ENCODE measurements at places on chromosomes 5 and 9. TPM values are rescaled to one million over a fixed set of nuclear protein-coding genes. Genes with fewer than 3 reads are reported as not detected.

SYK gene
- polyA plus RNA-seq: 0.72 TPM

CARD9 gene
- polyA plus RNA-seq: 0.82 TPM

TLX3 gene
- not detected for polyA plus RNA-seq

CCDC171 gene
- polyA plus RNA-seq: 0.29 TPM

RNF180 gene
- not detected for polyA plus RNA-seq

FUT7 gene
- 79.0 TPM for polyA plus RNA-seq

CCDC180 gene
- polyA plus RNA-seq: 0.64 TPM

OBP2B gene
- polyA plus RNA-seq: not detected

TUSC1 gene
- polyA plus RNA-seq: not detected

MTREX gene
- polyA plus RNA-seq: 23.2 TPM

CD180 gene
- polyA plus RNA-seq: 0.37 TPM

RGS7BP gene
- not detected for polyA plus RNA-seq

GABRG2 gene
- polyA plus RNA-seq: not detected

PROB1 gene
- polyA plus RNA-seq: 0.25 TPM

FBP1 gene
- 2.0 TPM for polyA plus RNA-seq

NCS1 gene
- polyA plus RNA-seq: not detected

NUTM2F gene
- polyA plus RNA-seq: not detected

PTPRD gene
- not detected for polyA plus RNA-seq

TAF7 gene
- polyA plus RNA-seq: 172 TPM

TXN gene
- polyA plus RNA-seq: 266 TPM

NSUN2 gene
- polyA plus RNA-seq: 36.0 TPM

VLDLR gene
- polyA plus RNA-seq: not detected

RASGRF2 gene
- 9.8 TPM for polyA plus RNA-seq

PCDHA12 gene
- polyA plus RNA-seq: not detected

OR1L1 gene
- polyA plus RNA-seq: not detected

PCDHAC1 gene
- polyA plus RNA-seq: not detected

ITGA2 gene
- 0.03 TPM for polyA plus RNA-seq

NR3C1 gene
- polyA plus RNA-seq: 67.5 TPM

IFNA2 gene
- not detected for polyA plus RNA-seq

FOXB2 gene
- not detected for polyA plus RNA-seq

KYAT1 gene
- polyA plus RNA-seq: 11.5 TPM

COL15A1 gene
- polyA plus RNA-seq: 0.06 TPM

AHRR gene
- 0.72 TPM for polyA plus RNA-seq

GNA14 gene
- not detected for polyA plus RNA-seq

EFCAB9 gene
- polyA plus RNA-seq: not detected

CRHBP gene
- polyA plus RNA-seq: not detected

PTPN3 gene
- polyA plus RNA-seq: 0.20 TPM

FSD1L gene
- polyA plus RNA-seq: 0.74 TPM

STX17 gene
- polyA plus RNA-seq: 27.1 TPM

CAVIN4 gene
- not detected for polyA plus RNA-seq

PRLR gene
- not detected for polyA plus RNA-seq

DBH gene
- not detected for polyA plus RNA-seq

SPATA31A3 gene
- polyA plus RNA-seq: not detected

OLFM1 gene
- not detected for polyA plus RNA-seq

SLC46A2 gene
- not detected for polyA plus RNA-seq
